ENCODE measurements at places on chromosomes 4 and X.

- DNase-seq: no peak
Measured at GRCh38 chr4:44661940-44662622, 10.7 kb upstream of the YIPF7 start.

GRCh38 chr4:139278912-139279759 lies 889 bp downstream of the MGARP start:
- DNase-seq: no peak

- DNase-seq: no peak
Measured at GRCh38 chr4:124025000-124025399, 628.4 kb downstream of the SPRY1 start.

GRCh38 chrX:45513042-45513441 lies 312.4 kb upstream of the DIPK2B start:
- no peak for DNase-seq

DNA sequence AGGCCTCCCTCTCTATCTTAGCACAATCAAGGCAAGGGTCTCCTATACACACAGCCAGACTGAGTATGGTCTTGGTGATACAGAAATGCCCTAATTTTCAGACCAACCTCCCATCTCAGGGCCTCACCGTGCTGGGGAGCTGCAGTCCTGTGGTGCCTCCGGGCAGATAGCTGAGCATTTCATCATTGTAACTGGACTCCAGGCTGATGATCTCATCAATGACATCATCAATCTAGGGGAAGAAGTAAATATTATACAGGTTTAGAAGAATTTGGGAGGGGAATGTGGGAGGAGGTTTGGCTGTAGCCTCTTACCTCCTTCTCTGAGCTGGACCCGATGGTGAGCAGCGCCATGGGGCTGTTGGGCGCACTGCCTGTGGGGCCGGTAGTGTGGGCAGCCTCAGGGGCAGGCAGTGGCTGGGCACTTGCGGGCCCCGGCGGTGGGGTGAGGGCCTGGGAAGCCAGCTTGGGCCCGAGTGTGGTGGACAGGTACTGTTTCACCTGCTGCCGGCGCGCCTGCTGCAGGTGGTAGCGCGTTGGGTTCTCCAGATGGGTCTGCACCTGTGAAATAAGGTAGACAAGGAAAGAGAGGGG lies 5.2 kb downstream of the TFE3 start:
- DNase-seq: no peak

GRCh38 chrX:39201305-39201990 lies 400.2 kb downstream of the MID1IP1 start:
- no peak for DNase-seq

- DNase-seq: no peak
Measured at GRCh38 chr4:71992571-71993312, 39.1 kb upstream of the NPFFR2 start.

GRCh38 chrX:38260231-38260630 lies 39.6 kb upstream of the SRPX start:
- no peak for DNase-seq

- DNase-seq: no peak
Measured at GRCh38 chrX:96551322-96551872, 133.2 kb upstream of the DIAPH2 start.

DNA sequence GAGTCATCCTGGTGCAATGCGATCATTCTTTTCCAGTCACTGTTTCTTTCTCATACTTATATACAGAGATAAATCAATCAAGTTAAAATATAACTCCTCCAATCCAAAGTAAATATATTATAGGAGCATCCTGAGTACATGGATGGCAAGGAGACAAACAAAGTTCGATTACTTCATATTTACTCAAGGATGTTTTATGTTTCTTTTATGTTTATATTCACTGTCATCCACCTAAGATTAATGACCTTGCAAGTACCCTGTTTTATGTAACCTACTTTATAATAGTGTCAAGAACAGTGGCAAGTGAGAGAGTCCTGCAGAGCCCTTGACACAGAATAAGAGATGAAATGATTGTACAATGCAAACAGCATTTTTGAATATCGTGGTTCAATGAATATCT lies at the start of gene UGT2B11:
UGT2B11 (minus strand) TSS at position 33 of the 400 bp plus-strand sequence; CDS start at position 7, 26 bp downstream.
- DNase-seq: no peak

GRCh38 chr4:153222707-153223426 lies 18.6 kb downstream of the TRIM2 start:
- DNase-seq: peak; percentile 79

DNA sequence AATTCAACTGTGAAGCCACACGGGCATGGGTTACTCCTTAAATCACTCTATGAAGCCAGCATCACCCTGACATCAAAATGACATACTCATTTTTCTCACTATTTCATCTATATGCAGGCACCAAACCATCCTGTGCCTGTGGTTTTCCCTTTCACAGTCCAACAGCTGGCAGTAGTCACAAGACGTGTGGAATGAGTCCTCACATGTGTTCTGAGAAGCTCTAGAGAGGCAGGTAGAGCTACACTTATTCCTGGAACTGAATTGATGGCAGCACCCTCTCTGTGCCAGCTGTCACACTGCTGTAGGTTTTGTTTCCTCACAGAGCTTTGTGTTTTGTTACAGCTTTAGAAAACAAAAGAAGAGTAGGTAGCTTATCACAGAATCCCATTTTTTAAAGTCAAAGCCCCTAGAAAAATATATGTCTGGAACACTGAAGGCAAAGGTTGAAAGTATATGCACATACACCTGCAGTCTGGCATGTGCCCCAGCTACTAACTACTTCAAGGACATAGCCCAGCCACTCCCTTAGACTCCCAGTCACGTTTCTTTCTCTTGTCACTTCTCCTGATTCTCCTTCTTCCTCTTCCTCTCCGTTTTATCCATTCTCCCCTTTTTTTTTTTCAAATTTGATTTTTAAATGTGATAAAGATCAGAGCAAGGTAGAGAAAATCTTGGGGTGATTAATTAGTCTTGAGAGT lies 107.1 kb downstream of the ANXA10 start:
- no peak for DNase-seq

GRCh38 chr4:184142121-184143000 lies 75.3 kb downstream of the ENPP6 start:
- DNase-seq: no peak

- DNase-seq: no peak
Measured at GRCh38 chr4:175421506-175421905, 390.6 kb downstream of the GPM6A start.

DNA sequence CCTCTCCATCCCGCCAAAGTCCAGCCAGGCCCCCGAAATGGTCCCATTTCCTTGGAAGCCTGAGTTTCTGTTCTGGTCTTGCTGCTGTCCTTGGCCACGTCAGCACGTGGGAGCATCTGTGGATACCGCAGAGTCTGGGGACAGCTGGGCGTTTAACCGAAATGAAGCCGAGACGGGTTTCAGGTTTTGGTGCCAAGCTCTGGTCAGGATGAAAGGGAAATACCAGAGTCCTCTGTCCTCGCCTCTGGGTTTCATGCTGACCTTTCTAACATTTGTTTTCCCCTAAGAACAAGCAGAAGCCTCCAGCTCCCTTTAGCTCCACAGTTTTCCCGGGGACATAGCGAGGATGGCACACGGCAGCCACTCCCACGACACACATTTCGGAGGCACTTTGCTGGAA lies 19.7 kb downstream of the SHOX start:
- DNase-seq: peak; percentile 3

GRCh38 chrX:129318375-129318774 lies 204.9 kb downstream of the SMARCA1 start:
- DNase-seq: no peak

GRCh38 chrX:72306085-72306801 lies 529 bp upstream of the CITED1 start:
- DNase-seq: no peak

DNA sequence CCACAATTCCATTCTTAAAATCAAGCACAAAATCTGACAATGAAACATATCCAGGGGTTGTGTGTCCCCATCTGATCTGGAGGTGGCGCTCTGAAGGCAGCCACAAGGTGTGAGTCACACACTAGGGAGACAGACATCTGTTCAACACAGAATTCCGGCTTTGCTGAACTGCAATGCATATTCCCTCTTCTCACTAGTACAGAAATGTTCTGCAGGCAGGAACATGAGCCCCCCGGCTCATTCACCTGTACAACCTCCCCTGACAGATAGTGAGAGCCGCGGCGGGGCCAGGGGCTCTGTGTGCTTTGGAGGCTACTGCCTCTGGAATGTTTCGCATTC lies 41.9 kb downstream of the WDR1 start:
- DNase-seq: peak; percentile 19

GRCh38 chr4:108650212-108651013 lies at the start of gene OSTC:
OSTC (plus strand) TSS chr4:108650599; CDS start chr4:108650656, 57 bp downstream.
- peak; percentile 96 for DNase-seq

GRCh38 chr4:18401425-18401824 lies 379.9 kb upstream of the LCORL start:
- DNase-seq: no peak

- no peak for DNase-seq
Measured at GRCh38 chrX:40531056-40531826, 49.5 kb upstream of the ATP6AP2 start.

DNA sequence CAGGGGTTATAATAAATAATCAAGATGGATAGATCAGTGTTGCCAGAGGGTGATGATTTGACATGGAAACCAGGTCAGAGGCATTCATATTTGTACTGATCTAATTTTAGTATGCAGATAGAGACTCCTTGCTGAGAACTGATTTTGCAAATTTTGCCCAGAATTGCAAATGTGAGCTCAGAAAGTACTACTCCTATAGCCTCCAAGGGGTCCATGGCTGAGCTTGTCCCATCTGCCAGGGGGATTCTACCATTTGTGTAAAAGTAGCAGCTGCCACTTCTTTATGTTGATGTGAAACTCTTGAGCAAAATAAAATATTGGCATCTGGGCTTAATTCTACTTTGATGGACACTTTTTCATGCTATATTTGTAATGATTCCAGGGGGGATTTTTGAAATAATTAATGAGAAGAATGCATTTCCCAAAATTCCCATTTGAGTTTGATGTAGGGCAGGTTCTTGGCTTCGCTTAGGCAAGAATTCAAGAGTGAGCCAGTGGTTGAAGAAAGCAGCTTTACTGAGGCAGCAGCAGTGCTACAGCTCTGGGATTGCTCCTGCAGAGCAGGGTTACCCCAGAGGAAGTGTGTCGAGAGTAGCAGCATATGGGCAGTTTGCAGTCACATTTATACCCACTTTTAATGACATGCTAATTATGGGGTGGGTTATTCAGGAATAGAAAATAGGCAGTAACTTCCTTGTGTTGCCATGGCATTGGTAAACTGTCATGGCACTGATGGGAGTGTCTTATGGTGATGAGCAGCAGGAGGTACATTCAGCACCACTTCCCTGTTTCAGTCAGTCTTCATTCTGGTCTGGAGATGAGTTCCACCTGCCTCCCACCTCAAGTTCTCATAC lies 38.7 kb upstream of the DCLK2 start:
- no peak for DNase-seq

DNA sequence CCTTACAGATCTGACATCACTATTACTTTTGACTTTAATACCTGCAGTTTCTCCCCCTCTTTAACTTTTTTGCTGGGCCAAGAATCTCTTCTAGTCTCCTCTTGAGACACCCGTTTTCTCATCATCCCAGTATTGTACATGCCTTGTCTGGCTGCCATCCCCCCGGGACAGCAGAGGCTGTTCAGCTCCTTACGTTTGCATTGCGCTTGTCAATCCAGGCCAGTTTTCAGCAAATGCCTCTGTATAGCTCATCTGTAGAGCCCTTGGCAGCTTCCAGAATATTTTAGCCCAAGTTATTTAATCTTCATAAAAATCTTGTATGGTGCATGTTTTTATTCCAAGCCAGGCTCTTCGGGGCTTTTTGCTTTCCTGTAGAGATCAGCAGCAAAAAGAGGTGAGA lies 22.3 kb upstream of the HOPX start:
- no peak for DNase-seq

DNA sequence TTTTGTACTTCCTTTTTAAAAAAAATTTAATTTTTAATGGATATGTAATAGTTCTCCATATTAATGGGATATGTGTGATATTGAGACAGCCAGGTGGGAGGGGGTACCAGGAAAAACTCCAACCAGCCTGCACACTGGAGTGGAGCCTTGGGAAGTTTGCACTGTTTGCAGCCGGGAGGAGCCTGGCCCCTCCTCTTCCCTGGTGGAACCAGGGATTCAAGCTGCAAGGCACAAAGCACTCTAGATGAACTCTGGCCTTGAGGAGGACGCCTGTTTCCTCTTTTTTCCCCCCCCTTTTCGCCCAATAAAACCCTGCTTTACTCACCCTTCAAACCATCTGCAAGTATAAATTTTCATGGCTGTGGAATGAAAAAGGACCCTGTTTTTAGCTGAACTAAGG lies 48.2 kb upstream of the GC start:
- DNase-seq: no peak

- no peak for DNase-seq
Measured at GRCh38 chr4:119016636-119017035, 119.0 kb upstream of the MYOZ2 start.

DNA sequence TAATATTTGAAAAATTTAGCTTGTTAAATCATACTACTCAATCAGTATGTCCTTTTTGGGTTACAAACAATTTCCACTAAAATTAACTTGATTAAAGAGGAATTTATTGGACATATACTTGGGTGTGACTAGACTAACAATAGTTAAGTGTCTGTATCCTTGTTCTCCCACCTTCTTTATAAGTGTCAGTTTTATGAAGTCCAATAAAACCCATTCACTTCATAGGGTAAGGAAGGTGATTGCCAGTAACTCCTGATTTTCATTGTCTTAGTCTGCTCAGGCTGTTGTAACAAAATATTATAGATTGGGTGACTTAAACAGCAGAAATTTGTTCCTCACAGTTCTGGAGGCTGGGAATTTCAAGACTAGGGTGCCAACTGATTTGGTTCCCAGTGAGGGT lies 800.0 kb downstream of the PDHA2 start:
- DNase-seq: no peak

DNA sequence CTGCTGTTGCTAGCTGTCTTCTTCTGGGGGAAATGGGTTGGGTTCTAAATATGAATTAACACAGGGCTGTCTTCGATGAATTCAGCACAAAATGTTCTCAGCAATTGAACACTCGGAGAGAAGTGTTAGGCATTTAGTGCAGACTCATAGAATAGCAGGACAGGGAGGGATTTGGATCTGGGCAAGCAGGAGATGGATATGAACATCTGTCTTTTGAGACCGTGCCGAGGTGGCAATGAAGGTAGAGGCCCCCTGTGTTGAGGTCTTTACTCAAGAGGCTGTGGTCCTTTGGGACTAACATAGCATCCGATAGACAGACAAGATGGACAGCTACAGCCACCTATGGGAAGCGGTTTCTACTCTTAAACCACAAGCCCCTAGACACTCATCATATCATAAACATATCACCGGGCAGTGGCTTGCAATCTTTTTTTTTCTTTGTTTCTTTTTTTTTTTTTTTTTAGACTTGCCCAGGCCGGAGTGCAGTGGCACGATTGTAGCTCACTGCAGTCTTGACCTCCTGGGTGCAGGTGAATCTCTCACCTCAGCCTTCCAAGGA lies 6.7 kb downstream of the CD99 start:
- DNase-seq: no peak

DNA sequence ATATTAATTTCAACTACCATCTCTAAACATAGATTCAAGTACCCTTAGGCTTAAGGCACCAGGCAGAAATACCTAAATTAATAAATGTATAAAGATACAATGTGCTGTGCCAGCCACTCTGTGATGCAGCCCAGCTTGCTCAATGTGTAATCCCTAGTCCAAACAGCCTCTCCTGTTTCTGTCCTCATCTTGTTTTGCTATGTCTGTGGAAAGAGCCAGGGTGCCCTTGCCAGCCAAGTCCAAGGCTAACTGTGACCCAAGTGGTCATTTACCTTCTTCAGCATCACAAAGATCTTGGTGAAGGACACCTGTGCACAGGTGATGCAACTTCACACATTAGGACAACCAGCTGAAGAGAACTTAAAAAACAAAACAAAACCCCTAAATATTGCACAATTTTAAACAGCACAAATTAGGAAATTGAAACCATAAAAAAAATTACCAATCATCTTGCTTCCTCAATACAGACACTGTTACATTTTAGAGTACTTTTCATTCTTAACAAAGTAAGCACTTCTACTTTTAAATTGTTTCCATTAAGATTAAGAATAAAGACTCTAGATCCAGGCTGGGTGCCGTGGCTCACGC lies 89.6 kb downstream of the C4orf51 start:
- DNase-seq: no peak

Measured in tibial artery (tissue), 4 donors.